ENCODE measurements at places on chromosomes 16 and 17. TPM values are rescaled to one million over a fixed set of nuclear protein-coding genes. Genes with fewer than 3 reads are reported as not detected.
A peak's percentile ranks its signal among the peaks of the same experiment; 100 is the strongest.

The LITAFD gene
- not detected for total RNA-seq

The KCNH4 gene
- not detected for total RNA-seq

- peak; percentile 72 for DNase-seq
These were observed 1.2 kb upstream of the MPRIP start for GRCh38 chr17:17041018-17041521.

GRCh38 chr17:7576432-7576937 lies 3.0 kb upstream of the CD68 start:
- no peak for DNase-seq

The TBC1D28 gene
- not detected for total RNA-seq

DNA sequence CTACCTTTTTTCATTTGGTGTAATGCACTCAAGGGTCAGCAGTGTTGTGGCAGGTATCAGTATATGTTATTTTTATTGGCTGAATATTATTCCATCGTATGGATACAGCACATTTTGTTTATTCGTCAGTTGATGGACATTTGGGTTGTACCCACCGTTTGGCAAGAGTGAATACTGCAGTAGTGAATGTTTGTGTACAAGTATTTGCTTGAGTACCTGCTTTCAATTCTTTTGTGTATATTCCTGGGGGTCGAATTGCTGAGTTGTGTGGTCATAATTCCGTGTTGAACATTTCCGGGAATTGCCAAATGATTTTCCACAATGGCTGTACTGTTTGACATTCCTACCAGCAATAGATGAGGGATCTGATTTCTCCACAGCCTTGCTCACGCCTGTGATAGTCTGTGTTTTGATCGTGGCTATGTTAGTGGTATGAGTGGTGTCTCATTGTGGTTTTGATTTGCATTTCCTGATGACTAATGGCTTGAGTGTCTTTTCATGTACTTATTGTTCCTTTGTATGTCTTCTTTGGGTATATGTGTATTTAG lies 108.4 kb downstream of the OR1D5 start:
- DNase-seq, result peak; percentile 99

DNA sequence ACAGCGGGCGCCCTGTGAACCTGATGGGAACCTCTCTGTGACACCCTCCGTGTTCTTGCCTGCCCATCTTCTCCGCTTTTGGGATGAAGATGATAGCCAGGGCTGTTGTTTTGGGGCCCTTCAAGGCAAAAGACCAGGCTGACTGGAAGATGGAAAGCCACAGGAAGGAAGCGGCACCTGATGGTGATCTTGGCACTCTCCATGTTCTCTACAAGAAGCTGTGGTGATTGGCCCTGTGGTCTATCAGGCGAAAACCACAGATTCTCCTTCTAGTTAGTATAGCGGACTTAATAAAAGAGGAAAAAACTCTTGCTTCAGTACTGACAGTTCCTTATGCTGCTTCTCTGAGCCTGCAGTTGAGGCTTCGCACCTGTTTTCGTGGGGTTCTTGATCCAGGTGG lies 10.5 kb downstream of the CDK5RAP3 start:
- no peak for DNase-seq

DNA sequence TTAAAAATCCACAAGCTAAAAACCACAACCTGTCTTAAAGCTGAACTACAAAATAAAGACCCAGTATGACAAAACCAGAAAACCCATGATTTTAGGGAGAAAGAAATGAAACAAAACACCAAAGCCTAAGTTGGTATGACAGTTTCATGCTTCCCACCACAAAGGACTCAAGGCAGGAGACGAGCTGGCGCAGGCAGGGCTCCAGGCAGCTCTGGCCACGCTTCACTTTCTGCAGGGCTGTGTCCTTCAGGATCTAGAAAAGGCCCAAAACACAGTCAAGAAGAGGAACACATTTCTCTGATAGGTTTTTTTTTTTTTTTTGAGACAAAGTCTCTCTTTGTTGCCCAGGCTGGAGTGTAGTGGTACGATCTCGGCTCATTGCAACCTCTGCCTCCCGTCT lies 75.3 kb downstream of the WDR59 start:
- DNase-seq, result peak; percentile 29

The TP53TG3F gene
- not detected for total RNA-seq

The MYO15A gene
- total RNA-seq, result 0.45 TPM

The SLFN14 gene
- total RNA-seq, result not detected

- no peak for DNase-seq
These were observed 35.6 kb downstream of the ZFHX3 start for GRCh38 chr16:73012341-73012740.

The RNF112 gene
- not detected for total RNA-seq

GRCh38 chr16:6146356-6146755 lies 1048.8 kb upstream of the EEF2KMT start:
- DNase-seq, result no peak

The FN3K gene
- 16.8 TPM for total RNA-seq

The SLC16A13 gene
- 0.99 TPM for total RNA-seq

GRCh38 chr17:63196772-63197335 lies 230.8 kb downstream of the TANC2 start:
- DNase-seq, result no peak

- DNase-seq, result no peak
These were observed 646 bp downstream of the CBX2 start for GRCh38 chr17:79778504-79779083.

The MYH11 gene
- 0.05 TPM for total RNA-seq

DNA sequence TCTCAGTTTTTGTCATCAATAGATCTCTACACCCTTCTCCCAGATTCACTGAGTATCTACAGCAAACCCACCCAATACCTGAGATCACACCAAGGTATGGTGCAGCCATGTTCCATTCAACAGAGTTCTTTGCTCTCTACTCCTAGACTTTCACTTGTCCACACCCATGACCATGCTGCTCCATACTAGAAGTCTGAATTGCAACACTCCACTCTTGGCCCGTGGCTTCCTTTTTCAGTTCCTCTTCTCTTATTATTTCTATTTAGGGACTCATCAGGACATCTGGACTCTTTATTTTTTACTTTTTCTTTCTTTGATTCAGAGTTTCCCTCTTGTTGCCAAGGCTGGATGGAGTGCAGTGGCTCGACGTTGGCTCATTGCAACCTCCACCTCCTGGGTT lies 37.1 kb downstream of the YWHAE start:
- DNase-seq, result no peak

DNA sequence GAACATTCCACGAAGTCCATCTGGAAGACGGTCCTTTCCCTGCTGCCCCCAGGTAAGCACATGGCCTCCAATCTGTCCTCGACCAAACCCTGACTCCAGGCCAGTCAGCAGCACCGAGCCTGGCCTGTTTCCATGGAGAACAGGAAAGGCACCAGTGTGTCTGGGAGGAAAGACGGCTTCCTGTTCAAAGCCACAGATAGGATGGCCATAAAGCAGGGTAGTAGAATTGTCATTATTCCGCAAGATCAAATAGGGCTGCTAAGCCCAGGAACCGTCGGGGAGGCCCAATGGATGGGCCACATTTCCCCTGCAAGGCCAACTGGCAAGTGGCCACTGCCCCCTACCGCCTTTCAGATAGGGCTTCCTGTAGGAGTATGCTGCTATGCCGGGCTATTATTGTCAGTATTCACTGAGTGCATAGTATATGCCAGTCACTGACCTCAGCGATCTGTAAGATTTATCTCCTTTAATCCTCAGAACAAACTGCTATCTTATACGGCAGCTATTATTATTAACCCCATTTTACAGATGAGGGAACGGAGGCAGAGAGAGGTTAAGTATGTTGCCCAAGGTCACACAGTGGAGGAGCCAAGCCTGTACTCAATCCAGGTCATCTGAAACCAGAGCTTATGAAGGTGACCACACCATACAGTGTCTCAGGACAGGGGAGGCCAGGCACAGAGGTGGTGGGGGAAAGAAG lies 23.0 kb upstream of the PLCG2 start:
- no peak for DNase-seq

The SEZ6L2 gene
- 9.2 TPM for total RNA-seq

The GRIN2C gene
- not detected for total RNA-seq

The ZSCAN32 gene
- total RNA-seq, result 20.7 TPM

DNA sequence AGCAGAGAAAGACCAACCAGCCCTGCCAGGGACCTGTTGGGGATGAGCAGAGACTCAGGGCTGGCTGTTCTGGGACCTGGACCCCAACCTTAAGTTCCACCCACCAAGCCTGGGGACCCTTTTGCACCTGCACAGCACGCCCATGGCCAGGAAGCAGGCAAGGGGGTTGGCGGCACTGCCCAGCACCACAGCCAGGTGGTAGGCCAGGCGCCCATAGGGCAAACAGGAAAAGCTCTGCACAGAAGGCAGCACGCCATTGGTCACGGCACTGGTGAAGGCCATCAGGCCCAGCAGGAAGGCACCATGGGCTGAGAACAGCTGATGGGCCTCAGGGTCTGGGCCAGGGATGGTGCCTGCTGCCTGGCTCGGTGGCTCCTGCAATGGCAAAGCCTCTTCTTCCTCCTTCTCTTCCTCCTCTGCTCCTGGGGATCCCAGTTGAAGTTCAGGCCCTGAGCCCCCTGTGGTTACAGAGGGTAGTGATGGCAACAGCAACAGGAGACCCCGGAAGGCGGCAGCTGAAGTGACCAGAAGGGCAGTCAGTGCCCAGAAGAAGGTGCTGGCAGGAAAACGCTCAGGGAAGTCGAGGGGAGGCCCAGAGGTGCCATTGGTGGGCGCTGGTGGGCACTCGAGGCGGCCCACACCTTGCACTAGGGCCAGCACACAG lies 1.7 kb downstream of the SLC52A1 start:
- no peak for DNase-seq

The KCNJ16 gene
- total RNA-seq, result 345 TPM

- no peak for DNase-seq
These were observed 15.6 kb downstream of the ATP6V0A1 start for GRCh38 chr17:42474276-42474675.

DNA sequence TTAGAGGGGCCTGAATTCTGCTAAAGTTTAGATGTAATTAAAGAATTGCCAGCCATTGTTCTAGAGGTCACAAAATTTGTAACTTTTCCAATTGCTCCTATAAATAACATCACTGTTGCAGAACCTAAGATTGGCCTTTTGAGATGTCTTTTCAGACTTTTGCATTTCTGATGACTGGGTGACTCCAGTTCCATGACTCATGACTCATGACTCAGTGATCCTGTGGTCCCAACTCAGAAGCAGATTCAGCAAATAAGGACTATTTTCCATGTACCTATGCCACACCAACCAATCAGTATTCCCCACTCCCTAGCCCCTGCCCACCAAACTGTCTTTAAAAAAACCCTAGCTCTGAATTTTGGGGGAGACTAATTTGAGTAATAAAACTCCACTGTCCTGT lies 740.9 kb downstream of the CDH8 start:
- DNase-seq, result no peak

- no peak for DNase-seq
These were observed 355.4 kb downstream of the CA10 start for GRCh38 chr17:51803161-51803560.

DNA sequence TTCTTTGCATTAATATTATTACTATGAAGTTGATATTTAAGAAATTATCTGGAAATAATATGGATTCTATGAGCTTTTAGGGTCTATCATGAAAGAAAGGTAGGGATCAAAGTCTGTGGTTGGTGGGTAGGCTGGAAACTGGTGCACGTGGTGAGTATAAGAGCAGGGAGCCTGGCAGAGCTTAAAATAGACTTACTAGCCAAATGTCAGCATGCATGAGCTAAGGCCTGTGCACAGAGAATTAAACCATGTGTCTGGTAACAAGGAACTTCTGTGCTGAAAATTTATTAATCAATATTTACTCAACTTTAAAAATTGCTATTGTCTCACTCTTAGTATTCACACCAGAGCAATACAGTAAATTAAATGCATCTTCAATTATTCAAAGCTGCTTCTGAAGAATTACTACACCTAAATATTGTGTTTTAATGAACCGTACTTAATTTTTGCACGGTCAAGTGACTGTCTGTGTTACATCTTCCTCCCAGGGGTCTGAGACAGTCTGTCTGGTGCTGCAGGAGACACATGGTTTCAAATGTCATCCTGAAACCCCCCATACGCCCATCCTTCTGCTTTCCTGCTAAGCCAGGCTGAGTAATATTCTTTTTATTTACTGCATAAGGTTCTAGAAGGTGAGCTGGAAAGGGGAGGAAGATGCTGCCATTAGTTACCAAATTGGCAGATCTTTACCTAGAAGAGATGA lies 161.0 kb upstream of the NLRP1 start:
- no peak for DNase-seq

The NTHL1 gene
- total RNA-seq, result 11.4 TPM

The GLOD4 gene
- 133 TPM for total RNA-seq

- DNase-seq, result no peak
These were observed 5.6 kb downstream of the CD19 start for GRCh38 chr16:28937222-28937876.

DNA sequence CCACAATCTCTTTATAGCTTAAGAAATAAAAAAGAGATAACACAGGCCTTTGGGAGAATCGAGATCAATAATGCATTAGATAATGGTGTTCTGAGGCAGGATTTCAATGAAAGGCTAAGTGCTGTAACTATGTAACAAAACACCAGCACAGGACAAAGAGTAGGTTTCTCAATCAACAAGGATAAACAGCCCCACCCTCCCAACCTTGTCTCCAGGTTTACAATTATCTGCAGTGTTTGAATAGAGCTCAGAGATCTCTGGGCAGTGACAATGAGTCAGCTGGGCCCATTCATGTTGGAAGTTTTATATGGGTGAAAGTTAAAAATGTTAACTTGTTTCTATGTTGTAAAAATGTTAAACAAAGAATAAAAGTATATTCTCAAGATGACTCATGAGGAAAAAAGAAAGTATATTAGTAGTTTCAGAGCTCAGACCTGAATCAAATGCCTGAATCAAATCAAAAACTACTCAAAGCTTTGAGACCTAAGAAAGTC lies 17.0 kb upstream of the KRT20 start:
- peak; percentile 95 for DNase-seq

All from renal cortical epithelial cell (primary cell).